ENCODE measurements at places on chromosomes 1 and 21.

DNA sequence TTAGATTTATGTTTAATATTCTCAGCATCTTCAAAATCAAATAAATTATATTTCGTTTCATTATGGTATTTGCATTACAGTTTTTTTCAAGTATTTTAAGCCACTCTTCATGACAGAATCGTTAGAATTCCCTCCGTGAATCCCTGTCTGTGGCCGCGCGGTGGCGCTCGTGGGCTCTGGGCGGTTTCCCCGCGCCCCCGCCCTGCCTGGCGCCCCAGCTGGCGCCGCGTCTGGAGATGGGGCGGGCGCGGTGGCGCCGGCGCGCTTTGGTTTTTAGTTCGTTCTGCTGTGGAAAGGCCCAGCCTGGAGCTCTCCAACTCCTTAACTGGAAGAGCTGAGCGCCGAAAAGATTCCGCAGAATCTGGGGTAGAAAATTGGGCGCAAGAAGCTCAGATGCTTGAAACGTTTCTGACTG, 25.7 kb downstream of the PRMT2 start:
- DNase-seq: peak; percentile 51

DNA sequence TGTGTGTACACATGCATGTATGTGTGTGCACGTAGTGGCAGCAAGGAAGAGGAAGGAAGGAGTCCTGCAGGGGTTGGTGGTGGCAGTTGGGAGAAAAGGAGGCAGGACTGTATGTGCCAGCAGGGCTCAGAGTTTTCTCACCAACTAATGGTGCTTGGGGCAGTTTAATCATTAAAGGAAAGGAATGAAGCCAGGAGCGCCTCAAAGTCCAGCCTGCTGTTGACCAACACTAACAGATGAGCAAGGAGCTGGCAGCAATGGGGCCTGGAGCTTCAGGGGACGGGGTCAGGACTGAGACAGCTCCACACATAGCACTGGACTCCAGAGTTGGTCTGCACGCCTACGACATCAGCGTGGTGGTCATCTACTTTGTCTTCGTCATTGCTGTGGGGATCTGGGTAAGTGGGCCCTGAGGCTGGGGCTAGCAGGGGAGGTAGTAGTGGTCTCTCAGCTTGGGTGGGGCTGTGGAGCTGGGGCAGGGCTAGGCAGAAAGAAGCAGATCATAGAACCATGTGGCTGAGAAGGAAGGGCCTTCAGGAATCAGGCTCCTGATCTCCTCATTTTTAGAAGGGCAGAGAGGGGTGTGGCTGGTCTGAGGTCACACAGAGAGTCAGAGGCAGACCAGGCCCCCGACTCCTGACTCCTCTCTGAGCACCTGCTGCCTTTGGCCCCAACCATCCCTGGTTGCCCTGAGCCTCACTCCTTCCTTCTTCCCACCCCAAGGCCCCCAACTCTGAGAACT, at the start of gene SLC5A9:
Gene SLC5A9 (plus strand): TSS at position 216 of the 742 bp plus-strand sequence. CDS start 21 bp downstream, at position 237.
- DNase-seq: no peak

- no peak for DNase-seq
These were observed 720 bp downstream of the SUSD4 start for GRCh38 chr1:223363057-223363855.

DNA sequence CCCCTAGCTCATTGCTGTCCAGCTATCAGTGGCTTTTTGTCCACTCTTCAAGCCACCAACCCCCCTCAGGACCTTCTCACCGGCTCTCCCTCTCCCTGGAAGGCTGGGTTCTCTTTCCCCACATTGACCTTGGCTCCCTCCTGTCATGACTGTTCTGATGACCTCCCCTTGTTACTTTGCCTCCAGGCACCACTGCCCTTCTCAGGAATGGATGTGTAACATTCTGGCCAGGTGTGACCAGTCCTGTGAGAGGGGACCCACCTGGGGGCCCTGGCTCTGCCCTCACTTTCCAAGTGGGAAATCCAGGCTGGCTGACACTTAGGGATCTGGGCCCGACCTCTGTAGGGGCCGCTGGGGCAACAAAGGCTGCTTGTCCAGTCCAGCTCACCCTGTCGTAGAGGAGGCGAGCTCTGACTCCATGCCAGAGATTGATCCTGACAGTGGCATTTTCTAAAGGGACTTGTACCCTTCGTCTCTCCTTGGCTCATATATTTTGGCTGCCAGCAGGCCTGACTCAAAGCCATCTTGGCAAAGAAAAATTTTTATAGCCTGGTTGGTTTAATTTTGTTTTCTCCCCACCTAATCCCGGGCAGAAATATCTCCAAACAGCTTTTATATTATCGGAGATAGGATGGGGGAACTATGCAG, 37.9 kb upstream of the USP24 start:
- DNase-seq: no peak

All from amygdala (tissue), 56 donors.